ENCODE measurements at places on chromosomes 12 and 14.

DNA sequence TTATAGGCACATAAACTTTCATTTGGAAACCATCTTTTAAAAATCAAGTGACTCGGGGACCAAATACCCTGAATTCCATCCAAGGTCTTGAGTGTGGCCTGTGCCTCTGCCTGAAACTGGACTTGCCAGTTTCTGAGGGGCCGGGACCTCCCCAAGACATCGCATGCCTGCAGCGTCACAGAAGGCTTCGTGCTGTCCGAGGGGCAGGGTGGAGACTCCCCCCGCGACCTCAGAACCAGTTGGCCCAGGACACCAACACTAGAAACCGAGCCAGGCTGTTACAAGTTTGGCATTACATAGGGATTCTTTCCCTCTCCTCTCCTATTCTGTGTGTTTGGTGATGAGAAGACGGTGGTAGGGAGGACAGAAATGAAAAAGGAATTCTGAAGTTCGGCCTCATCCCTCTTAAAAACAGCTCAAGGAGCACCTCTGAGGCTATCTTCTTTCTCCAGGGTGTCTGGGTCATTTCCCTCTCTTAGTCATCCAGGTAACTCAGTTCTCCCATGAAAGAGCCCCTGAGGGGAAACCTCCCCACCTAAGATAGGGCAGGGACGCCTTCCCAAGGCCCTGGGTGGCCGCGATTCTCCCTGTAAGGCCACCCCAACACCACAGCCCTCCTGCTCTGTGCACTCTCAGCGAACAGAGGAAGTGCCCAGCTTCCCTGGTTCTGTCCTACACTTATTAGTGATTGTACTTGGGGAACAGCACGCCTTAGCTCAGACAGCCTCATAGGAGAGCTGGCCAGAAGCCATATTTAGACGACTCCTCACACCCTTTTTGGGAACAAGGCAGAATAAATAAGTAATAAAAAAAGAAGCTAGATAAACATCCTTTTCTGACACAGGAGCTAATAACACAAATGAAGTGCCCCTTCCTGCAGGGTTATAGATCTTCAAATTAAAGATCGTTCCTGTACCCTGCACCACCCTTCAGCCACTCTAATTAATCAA, 93.8 kb downstream of the BCL11B start:
- DNase-seq: no peak

- DNase-seq: no peak
Observed at GRCh38 chr14:67503331-67503730, 14.8 kb upstream of the TMEM229B start.

DNA sequence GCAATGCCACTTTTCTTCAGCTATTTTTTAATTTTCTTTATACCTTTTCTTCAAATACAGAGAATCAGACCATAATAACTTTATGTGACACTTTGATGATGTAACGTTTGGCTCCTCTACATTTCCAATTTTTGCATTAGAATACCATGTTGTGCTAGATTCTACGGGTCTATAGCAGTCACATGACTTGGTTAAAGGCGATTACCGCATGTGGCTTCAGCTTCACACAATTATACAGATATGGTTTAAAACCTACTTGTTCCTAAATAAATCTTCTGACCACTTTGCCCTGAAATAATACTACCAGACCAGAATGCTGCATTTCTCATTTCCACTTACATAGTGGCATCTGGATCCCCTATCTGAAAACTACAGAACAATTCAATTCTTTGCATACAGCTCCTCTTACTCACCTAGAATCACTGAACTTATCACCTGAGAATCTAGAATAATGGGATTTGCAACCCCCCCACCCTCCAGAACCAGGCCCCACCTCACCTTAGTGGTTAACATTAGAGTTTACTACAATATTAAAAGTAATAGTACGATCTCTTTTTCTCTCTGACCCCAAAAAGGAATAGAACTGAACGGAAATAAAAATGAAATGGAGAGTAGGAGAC, 1.3 kb downstream of the MAX start:
- no peak for DNase-seq

DNA sequence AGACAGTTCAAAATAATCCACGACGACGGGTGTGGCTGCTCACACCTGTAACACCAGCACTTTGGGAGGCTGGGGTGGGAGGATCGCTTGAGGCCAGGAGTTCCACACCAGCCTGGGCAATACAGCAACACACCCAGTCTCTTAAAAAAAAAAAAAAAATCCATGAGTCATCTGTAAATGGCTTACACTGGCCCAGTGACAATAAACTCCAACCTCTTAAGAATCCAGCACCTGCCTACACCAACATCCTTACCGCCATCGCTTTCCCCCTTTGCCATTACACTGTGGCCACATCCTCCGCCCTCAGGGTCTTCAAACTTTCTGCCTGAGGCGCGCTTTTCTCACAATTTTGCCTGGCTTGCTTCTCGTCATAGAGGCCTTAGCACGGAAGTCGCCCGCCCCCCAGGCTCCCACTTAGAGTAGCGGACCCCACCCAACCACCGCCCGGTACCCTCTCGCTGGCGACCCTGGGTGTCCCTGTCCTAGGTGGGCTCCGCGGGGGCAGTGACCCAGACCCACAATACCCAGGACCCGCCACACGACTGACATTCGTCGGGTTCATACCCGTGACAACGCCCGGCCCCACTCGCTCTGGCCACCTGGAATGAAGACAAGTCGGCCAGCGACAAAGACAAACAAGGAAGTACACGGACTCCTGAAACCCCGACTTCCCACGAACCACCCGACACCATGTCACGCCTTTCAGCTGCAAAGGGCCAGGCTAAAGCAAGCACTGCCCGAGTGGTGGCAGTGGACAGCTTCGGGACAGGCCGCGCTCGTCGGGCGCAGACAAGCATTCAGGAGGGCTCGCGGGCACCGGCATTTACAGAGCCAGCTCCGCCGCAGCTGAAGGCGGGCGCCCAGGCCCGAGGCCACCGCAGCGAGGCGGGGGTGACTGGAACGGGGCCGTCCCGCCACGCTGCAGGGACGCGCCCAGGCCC, 636 bp downstream of the GOLGA3 start:
- no peak for DNase-seq

DNA sequence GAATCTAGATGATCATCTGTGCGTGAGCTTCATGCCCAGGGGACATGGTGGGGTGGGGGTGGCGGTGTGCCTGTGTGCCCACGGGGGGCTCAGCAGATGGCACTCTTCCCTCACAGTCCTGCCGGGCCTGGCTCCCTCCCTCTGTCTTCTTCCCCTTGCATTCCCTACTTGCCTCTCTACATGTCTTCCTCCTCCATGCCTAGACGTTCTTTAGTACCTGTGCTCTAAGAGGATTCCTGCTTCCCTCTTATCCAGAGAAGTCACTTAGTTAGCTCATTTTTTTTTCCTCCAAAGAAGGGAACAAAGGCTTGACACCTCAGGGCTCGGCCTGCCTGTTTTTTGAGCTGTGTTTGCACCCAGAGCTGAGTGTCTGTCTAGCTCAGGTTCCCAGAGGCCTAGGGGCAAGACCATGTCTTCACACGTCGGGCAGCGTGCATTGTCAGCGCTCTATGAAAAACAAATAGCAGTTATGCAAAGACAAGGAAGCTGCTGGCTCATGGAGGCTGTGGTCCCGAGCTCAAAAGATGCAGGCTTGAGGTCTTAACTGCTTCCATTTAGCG, 48.8 kb downstream of the NINJ2 start:
- peak; percentile 39 for DNase-seq

GRCh38 chr12:119409043-119409442, 74.5 kb downstream of the CCDC60 start:
- no peak for DNase-seq

DNA sequence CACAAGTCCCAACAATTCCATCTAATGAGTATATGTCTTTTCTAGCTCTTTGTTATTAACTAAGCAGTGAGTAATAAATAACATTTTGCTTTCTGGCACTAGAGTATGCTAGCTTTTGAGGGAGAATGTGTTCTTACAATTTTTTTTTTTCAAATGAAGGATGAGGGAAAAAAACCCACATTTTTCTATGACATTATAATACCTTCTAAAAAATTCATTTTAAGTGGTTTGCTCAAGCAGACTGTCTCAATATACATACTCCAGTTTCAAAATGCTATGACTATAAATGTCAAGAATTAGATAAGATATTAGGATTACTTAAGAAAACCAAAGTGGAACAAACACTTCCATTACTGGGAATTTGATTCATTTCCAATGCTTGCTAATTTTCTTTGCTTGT, 394.6 kb downstream of the C12orf75 start:
- no peak for DNase-seq

- DNase-seq: no peak
Observed at GRCh38 chr14:91143862-91144261, 30.0 kb downstream of the DGLUCY start.

DNA sequence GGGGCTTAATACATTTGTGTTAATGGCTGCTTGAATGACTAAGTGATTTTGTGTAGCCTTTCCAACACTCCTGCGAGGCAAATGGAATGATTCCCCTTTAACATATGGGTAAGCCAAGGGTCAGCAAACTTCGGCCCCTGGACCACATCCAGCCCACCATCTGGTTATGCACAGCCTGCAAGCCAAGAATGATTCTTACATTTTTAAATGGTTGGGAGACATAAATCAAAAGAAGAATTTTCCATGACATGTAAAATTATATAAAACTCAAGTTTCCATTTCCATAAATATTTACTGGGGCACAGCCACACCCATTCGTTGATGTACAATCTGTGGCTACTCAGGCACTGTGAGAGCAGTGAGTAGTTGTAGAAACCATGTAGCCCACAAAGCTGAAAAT, 9.0 kb downstream of the SLC8B1 start:
- DNase-seq: no peak

DNA sequence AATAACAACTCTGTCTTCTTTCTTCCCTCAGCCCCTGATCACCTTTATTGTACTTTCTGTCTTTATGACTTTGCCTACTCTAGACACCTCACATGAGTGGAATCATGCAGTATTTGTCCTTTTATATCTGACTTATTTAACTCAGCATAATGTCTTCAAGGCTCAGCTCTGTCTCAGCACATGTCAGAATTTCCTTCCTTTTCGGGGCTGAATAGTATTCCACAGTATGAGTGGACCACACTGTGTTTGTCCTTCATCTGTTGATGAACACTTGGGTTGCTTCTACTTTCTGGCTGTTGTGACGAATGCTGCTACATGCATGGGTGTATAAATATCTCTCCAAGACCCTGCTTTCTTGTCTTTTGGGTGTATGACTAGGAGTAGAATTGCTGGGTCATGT, 117.6 kb downstream of the KIF26A start:
- no peak for DNase-seq

DNA sequence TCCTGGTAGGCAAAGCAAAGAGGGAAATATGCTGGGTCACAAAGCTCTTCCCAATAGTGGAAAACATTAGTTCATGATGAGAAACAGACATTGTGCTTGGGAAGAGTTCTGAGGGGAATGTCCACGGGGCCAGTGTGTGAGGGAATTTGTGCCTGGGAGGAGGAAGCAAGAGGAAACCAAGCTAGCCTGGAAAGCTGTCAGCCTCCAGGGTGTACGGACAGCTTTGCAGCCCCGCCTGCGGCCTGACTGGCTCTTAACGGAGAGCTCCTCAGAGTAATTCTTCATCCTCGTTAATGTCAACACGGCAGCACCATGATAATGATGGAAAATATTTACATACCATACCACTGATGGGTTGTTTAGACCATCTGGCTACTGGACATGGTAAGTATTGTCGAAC, 32.4 kb downstream of the PITPNM2 start:
- no peak for DNase-seq

- DNase-seq: no peak
Observed at GRCh38 chr12:116551952-116552772, 7.0 kb upstream of the MAP1LC3B2 start.

DNA sequence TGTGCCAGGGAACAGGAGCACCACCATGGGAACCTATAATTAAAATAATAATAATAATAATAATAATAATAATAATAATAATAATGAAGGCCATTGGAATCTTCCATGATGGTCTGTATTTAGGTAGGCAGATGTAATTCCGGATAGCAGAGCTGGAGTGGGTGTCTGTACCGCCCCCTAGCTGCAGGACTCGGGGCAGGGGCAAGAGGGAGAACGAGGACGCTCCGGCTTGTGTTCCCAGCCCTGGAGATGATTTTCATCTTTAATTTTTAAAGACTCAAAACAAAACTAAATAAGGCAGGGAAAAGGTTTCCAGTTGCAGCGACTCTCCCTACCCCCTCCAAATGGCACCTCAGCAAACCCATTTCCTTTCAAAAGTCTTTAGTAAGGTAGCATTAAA, 501.1 kb downstream of the VRK1 start:
- DNase-seq: no peak

DNA sequence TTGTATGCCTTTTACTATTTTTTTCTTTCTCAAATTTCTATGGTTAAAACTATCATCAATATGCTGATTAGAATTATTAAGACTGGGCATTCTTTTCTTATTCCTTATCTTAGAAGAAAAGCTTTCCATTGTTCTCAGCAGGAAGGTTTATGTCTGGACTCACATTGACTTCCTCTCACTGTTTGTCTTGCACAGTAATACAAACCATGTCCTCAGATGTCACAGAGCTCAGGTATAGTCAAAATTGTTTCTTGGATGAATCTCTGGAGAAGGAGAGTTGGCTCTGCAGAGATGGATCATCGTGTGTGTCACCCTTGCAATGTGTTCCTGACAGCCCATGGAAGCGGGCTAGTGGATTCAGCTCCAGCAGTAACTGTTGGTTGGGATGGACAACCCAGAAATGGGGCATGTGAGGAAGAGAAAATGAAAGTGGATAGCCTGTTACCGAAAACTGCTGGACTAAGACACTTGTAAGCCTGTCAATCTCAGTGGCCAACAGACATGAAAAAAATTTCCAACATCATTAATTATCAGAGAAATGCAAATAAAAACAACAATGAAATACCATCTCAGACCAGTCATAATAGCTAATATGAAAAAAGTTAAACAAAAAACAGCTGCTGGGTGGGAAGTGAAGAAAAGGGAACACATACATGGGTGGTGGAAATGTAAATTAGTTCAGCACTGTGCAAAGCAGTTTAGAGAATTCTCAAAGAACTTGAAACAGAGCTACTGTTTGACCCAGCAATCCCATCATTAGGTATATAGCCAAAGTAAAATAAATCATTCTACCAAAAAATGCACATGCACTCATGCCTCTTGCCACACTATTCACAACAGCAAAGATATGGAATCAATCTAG, 967.8 kb downstream of the TMEM121 start:
- DNase-seq: no peak

GRCh38 chr14:53217316-53217994, 64.3 kb upstream of the DDHD1 start:
- peak; percentile 69 for DNase-seq

Measured in activated CD8-positive, alpha-beta memory T cell treated with anti-CD3 and anti-CD28 coated beads, Interleukin-2, amount 50 U/mL, for 4 hours (primary cell).